Uterus (tissue), 4 donors: ENCODE measurements at places on chromosomes 13 and 19.

DNA sequence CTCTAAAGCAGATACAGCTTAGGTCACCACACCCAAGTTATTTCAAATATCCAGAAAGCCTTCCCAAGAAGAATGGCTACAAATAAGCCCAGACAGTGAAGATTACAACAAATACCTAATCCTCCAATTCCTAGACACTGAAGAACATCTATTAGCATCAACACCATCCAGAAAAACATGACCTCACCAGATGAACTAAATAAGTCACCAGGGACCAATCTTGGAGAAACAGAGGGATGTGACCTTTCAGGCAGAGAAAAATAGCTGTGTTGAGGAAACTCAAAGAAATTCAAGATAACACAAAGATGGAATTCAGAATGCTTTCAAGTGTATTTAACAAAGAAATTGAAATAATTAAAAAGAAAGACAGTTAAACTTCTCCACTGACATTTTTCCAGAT, 15.0 kb upstream of the CLC start:
- no peak for DNase-seq

- no peak for DNase-seq
These were observed 38.2 kb downstream of the MTMR6 start for GRCh38 chr13:25249001-25249543.

DNA sequence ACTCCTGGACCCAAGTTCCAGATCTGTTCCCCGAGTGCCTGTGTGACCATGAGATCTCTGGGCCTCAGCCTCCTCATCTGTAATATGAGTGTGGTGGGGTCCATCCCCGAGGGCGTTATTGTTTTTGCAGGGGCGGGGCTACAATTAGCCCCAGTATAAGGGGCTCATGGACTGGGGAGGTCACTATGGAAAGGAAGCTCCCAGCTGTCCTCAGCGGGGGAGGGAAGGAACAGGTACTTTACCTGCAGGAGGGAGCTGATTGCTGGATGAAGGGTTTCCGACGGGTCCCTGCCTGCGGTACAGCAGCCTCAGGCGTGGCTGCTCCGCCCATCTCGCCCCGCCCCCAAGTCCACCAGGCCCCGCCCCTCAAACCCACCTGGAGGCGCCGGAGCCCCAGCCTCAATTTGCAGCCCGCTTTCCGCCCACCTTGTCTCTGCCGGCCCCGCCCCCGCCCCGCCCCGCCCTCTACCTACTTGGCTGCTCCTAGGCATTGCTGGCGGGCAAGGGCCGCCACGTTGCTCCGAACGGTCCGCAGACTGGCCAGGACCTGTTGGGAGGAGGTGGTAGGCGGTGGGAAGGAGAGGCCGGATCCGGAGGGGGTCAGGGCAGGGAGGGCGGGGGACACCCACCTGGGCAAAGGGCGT, 5.5 kb downstream of the PDE4C start:
- no peak for DNase-seq

GRCh38 chr13:33454844-33455705, 169.5 kb upstream of the STARD13 start:
- no peak for DNase-seq

DNA sequence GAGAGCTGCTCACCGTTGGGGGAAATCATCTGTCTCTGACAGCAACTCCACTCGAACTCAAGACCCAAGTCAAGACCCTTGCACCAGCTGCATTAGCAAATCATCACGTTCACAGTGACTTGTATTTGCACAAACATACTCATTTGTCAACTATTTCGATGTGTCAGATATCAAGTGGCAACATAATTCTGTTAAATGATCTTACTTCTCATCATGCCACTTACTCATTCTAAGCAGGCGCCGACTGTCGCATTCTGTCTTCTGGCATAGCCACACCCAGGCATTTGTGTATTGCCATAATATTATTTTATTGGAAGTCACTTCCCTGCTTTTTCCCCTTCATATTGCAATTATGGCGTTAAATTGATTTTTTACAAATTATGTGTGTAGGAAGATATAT, 23.0 kb upstream of the ATP1A3 start:
- no peak for DNase-seq

DNA sequence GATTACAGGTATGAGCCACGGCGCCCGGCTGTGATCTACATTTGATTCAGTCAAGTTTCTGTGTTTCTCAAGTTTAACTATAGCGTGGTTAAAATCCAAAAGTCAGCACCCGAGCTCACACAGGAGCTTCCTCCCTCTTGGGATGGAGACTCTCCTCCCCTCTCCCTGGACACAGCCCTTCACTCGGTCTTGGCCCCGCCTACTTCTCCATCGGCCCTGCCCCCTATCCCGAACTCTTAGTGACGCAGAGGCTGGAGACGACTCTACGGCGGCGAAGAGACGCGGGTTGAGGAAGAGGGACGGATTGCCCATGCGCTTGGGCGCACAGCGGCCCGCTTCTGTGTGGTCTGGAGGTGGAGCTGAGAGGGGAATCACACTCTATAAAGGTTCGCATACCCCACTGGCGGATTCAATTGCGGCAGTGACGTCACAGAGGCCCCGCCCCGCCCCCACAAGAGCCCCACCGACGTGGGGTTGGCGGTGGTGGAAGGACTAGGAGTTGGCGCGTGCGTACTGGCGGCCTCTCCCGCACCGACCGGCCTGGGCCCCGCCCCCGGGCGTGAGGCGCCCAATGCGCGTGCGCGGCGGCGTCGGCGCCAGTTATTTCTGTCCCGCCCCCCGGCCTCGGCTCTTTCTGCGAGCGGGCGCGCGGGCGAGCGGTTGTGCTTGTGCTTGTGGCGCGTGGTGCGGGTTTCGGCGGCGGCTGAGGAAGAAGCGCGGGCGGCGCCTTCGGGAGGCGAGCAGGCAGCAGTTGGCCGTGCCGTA, at the start of gene TRIM28:
TSS of gene TRIM28 (plus strand) at position 239 of the 765 bp plus-strand sequence. CDS start 694 bp downstream, outside the sequence.
- peak; percentile 98 for DNase-seq

GRCh38 chr19:41376998-41377365, 649 bp downstream of the TMEM91 start:
- no peak for DNase-seq

- DNase-seq: no peak
These were observed 51.8 kb upstream of the ZNF681 start for GRCh38 chr19:23810496-23810895.

DNA sequence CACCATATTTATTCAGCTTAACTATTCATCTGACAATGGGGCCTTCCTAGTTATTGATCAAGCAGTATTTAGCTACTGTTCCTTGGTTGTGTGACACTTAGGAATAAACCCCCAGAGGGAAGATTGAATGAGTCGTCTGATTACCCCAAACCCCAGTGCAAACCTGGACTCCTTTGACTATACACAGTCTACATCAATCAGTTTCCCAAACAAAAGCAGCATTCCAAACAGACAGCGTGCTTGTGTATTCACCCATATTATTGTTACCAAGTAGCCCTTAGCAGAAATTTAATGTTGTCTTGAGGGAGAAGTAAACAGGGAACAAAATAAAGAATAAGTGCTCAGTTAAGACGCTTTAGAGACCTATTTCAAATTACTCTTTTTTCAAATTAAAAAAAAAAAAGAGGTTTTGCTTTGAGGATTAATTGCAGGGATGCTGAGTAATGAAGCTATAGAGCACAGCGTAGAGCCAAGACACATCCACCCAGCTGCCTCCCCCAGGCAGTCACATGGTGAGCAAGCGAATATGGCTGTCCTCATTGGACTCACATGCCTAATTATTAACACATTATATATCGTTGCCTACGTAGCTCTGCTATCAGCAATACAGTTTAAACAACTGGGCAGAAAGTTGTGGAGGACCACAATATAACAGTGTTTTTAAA, 14.7 kb upstream of the B3GLCT start:
- no peak for DNase-seq

DNA sequence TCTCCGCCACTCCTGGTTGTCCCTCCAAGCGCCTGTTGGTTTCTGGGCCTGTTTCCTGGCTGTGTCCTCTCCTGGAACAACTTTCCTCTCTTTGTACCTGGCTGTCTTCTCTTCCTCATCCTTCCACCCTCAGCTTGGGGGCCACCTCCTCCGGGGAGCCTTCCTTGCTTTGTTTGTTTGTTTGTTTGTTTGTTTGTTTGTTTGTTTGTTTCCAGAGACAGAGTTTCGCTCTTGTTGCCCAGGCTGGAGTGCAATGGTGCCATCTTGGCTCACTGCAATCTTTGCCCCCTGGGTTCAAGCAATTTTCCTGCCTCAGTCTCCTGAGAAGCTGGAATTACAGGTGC, 6.6 kb upstream of the TCF3 start:
- no peak for DNase-seq

DNA sequence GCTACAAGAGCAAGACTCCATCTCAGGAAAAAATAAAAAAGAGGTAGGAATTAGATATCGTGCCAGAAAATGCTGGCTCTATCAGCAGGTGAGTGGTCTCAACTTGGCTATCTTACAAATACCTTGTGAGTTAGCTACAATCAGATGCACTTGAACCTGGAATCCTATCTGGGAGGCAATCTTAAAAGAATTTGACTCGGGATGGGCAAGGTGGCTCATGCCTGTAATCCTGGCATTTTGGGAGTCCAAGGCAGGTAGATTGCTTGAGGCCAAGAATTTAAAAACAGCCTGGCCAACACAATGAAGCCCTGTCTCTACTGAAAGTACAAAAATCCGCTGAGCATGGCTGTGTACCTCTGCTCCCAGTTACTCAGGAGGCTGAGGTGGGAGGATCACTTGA, 29.4 kb downstream of the NLRP2 start:
- no peak for DNase-seq

DNA sequence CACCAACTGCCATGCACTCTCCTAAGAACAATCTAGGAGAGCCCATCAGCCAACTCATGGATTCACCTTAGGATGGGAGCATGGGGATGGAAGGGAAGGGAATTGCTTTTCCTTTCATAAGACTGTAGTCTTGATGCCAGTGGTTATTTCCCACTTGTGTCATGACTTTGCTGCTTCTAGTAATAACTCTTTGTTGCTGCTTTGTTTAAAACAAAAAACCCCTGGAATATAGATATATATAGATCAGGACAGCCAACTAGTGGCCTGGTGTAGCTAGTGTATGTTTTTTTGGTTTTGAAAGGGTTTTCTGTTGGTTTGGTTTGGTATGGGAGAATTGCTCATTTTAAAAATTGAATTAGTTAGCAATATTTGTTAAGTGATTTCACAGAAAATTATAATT, 39.3 kb upstream of the KCTD4 start:
- DNase-seq: no peak

DNA sequence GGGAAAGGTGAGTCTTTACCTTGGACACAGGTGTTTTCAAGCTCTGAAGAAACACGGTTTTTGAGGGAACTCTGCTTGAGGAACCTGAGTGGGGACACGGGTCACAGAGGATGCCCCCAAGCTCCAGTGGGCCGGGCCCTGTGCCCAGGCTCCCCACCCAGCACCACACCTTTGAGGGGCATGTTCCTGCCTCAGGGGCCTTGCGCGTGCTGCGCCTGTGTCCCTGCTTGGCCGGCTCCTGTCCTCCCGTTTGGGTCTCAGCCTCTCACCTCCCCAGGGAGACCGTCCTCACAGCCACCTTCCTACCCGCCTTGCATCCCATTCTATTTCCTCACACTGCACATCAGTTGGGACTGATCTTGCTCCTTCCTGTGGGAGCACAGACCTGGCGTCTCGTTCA, 21.1 kb downstream of the PIP5K1C start:
- DNase-seq: no peak

GRCh38 chr13:110914331-110915056, 375 bp downstream of the ANKRD10 start:
- peak; percentile 78 for DNase-seq

DNA sequence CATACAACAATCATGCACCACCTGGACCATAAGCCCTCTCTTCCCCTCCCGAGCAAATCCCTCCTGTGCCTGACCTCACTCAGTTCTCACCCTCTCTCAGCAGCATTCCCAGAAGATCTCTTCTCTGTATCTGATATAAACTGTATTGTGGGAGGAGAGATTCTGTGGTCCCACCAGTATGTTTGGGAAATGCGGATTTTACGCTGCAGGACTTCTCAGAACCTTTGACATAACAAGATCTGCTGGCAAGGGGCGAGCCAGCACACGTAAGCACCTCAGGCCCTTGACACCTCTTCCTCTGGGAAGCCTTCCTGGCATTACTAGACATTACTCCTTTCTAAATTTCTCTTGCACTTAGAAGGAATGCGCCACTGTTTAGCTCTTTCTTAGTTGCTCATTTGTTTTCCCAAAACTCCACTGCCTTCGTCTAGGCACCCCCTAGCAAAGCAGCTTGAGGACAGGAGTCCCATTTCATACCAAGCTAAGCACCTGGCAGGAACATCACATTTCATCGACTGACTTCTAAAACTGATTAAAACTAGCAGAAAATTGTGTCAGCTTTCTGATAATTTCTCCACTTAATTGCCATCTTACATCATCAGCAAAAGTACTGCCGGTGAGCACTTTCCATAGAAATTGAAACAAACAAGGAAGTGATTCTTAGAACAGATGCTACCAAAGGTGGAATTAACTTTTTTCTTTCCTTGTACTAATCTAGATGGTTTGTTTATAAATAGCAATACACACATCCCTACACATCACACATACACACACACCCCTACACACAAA, 63.2 kb downstream of the CCDC70 start:
- DNase-seq: no peak

DNA sequence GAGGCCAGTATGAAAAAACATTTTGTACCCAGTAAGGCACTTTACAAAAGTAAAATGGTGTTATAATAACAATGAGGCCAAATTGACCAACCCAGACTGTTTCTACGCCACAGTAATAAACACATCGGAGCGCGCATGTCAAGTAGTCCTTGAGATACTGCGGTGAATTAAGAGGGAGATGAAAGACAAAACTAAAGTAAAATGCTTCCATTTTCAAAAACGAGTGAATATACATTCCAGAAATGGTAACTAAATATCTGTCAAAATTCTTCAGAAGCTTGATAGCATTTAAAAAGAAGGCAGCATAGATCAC, 19.0 kb downstream of the N4BP2L1 start:
- DNase-seq: no peak

GRCh38 chr13:61084988-61085387, 330.7 kb downstream of the PCDH20 start:
- DNase-seq: no peak

GRCh38 chr19:29988351-29988750, 46.3 kb downstream of the URI1 start:
- no peak for DNase-seq

DNA sequence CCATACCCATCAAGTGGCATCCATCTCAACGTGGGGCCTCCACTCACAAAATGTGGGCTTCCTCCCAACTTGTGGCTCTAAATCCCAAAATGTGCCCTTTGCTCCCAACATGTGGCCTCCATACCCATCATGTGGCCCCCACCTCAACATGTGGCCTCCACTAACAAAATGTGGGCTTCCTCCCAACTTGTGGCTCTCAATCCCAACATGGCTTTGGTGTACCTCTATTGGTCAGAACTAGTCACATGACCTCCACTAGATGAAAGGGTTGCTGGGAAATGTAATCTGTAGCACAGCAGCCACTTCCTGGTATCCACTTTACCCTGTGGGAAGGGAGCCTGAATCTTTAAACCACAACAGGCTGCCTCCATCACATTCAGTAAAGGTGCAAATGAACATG, 10.1 kb upstream of the ACER1 start:
- no peak for DNase-seq

- DNase-seq: no peak
These were observed 76.9 kb downstream of the ITGBL1 start for GRCh38 chr13:101529422-101529821.

- no peak for DNase-seq
These were observed 34.9 kb downstream of the DNAJC15 start for GRCh38 chr13:43058318-43058674.
